Cortex of kidney (tissue), 1 donor: ENCODE measurements at places on chromosomes 2 and 18.

- DNase-seq, result no peak
Measured at GRCh38 chr2:168920504-168921157, 19.5 kb downstream of the G6PC2 start.

DNA sequence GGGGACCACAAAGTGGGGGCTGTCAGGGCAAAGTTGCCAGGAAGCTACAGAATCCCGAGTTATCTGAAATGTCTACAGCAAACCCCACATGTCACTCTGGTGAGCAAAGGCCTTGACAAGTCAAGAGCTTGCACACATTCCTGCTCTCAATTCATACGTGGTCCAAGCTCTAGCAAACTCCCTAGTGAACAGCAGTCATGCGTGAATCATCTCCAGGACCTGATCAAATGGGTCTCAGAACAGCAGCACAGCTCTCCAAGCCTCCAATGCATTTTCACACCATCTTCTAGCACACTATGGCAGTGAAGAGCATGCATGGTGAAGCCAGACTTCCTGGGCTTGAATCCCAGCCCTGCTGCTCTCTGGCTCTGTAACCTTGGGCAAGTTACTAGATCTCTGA is 68.5 kb downstream of the MYO5B start:
- no peak for DNase-seq

- DNase-seq, result no peak
Measured at GRCh38 chr2:6972067-6972710, 55.0 kb downstream of the RNF144A start.

- no peak for DNase-seq
Measured at GRCh38 chr18:41545091-41545888, 409.7 kb upstream of the PIK3C3 start.

DNA sequence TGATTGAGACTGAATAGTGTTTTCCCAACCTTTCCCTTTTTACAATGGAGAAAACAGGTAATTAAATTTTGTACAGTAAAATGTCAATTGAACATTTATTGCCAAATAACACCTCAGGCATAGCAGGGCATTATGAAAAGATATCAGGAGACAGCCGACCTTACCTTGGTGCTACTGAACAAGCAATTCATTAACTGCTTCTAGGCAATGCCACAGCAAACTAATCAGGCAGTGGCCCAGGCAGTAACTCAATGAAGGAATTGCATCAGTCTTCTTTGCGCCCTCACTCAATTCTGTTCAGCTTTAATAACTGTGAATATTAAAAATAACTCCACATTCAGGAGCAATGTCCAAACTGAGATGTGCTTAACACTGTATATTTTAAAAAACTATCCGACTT is 6.1 kb downstream of the PLCL1 start:
- DNase-seq, result no peak

GRCh38 chr2:120219766-120220165 is 3.4 kb downstream of the TMEM185B start:
- no peak for DNase-seq

GRCh38 chr18:75249175-75249518 is 38.5 kb downstream of the TSHZ1 start:
- no peak for DNase-seq

DNA sequence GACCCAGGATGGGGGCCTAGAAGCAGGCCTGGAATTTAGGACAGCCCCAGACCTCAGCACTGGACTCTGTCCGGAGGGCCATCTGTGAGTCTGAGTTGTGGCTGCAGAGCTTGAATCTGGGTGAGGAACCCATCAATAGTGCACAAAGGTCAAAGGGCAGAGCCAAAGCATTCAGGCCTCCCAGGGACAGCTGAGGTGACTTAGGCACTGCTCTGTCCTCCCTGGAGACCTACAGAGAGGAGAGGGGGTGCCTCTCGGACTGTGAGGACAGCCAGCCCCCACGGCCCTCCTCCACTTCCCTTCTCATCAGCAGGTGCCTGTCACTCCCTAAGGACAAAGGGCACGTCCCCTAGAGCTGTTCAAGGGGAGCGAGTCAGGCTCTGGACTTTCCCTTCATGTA is 25.1 kb upstream of the PRLH start:
- DNase-seq, result no peak

GRCh38 chr2:188786368-188786841 is 187.8 kb upstream of the COL3A1 start:
- no peak for DNase-seq

DNA sequence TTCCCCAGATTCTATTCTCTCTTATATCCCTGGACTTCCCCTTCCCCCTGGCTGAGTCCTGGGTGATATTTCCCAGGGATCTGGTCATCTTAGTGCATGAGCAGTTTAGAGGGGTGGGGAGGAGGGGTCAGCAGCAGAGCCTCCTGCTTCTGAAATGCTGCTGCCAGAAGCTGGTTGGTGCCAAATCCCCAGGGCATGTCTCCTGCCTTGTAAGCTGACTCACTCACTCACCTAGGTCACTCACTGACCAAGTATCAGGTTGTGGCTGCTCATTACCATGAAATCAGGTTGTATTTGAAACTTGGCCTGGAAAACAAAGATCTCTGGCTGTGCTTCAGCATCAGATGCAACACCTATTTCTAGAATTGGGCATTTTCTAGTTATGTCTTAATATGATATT is 14.3 kb downstream of the GPR39 start:
- DNase-seq, result no peak

GRCh38 chr2:75088791-75089190 is 110.5 kb downstream of the TACR1 start:
- no peak for DNase-seq

- DNase-seq, result no peak
Measured at GRCh38 chr18:79506191-79507075, 110.7 kb downstream of the NFATC1 start.

- DNase-seq, result no peak
Measured at GRCh38 chr2:118055512-118056164, 32.6 kb upstream of the INSIG2 start.

DNA sequence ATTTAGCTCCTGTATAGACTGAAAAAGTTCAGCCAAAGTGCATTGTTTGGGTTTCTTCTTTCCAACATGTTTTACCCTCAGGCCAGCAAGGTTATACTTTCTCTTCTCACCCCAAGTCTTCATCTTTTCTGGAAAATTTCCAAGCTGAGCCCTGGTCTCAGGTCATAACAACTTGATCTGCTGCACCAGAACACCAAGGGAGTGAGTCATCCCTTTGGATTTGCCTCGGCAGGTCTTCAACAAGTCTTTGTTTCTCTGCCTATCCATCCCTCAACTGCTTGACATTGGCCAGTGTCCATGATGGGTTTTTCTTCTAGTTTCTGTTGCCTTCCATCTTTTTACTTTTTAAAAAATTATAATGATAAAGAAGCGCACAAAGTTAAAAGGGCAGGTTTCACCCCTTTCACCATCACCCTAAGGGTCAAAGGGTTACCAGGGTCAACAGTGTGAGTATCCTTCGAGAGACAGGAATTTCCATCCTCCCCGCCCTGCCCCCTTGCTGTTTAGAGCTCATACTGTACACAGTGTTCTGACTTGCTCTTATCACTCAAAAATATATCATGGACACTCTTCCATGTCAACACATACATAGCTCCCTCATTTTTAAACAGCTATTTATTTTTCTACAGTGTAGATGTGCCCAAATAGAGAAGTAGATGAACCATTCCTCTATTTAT is 5.7 kb upstream of the SPATS2L start:
- no peak for DNase-seq

DNA sequence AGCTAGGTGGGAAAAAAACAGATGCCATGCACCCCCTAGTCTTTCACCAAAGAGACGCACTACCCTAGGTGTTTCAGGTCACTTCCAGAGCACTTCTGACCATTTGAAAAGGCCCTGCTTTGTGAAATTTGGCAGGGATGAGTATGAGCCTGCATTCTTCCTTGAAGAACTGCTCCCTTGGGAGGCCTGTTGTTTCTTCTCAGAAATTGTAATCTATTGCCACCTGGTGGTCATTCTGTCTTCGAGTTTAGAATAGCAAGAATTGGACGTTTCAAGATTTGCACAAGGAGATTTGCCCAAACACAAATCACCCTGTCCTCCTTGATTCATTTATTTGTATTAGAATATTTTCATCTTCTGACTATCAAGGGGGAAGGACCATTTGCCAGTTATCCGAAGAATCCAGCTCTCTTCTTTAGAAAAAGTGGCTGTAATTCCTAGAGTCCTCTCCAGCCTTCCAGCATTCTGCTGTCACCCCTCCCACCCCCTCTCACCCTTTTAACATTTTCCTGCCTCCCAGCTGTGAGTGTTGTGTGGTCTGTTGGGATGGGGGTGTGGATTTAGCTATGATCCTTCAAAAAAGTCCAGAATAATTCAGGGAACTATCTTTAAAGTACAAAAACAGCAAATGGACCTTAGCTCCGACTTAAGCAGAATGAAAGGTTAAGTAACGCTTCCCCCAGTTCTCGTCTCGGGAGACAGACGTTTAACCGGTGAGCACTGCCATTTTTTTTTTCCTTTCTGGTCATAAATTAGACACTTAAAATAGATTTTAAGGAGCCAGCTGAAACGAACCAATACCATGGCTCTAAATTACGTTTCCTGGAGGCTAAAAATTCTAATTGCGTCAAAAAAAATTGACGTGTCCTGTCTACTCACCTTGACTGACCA is 3.7 kb upstream of the GAD1 start:
- DNase-seq, result no peak

- no peak for DNase-seq
Measured at GRCh38 chr2:240138254-240138984, 2.0 kb downstream of the OTOS start.

GRCh38 chr2:39717067-39717466 is 51.4 kb downstream of the TMEM178A start:
- DNase-seq, result no peak

DNA sequence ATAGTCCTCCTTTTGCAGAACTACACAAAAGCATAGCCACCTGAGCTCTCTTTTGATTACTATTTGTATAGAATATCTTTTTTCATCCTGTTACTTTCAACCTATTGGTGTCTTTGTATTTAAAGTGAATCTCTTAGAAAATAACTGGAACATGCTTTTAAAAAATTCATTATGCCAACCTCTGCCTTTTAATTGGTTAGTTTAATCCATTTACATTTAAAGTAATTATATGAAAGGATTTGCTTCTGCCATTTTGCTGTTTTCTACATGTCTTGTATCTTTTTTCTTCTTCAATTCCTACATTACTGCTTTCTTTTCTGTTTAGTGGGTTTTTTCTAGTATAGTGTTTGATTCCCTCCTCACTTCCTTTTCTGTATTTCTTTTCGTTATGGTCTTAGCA is 407.5 kb upstream of the ZEB2 start:
- no peak for DNase-seq

GRCh38 chr2:40827392-40827791 is 375.5 kb upstream of the SLC8A1 start:
- DNase-seq, result no peak

- DNase-seq, result no peak
Measured at GRCh38 chr18:55300421-55300935, 287.5 kb downstream of the TCF4 start.

DNA sequence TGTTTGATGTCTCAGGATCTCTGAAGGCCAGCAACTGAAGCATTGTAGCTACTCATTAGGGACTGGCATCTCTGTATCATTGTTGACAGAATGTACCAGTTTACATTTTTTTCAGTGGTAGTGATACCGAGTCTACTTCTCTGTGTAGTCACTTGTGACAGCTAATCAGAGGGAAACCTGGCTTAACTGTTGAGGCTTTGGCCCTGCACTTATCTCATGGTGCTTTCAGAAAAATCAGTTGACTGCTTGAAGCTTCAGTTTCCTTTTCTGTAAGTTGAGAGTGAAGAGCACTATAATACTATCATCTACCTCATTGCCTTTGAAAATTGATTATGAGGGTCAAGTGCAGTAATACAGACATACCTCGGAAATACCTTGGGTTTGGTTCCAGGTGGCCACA is 90.0 kb downstream of the COMMD1 start:
- no peak for DNase-seq

- DNase-seq, result no peak
Measured at GRCh38 chr2:236538242-236538641, 31.4 kb upstream of the ACKR3 start.

DNA sequence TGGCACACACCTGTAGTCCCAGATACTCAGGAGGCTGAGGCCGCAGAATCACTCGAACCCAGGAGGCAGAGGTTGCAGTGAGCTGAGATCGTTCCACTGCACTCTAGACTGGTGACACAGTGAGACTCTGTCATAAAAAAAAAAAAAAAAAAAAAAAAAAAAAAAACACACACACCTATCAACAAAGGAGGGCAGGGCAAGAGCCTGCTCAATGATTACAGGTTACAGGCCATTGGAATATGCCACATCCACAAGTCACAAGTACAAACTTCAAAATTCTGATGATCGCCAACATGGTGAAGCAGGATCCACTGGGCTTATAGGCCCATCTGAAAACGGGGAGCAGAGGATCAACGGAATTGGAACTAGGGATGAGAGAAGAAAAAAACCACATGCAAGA is 6.3 kb downstream of the MYO5B start:
- no peak for DNase-seq

GRCh38 chr2:59314031-59314766 is 1073.1 kb upstream of the FANCL start:
- DNase-seq, result no peak

DNA sequence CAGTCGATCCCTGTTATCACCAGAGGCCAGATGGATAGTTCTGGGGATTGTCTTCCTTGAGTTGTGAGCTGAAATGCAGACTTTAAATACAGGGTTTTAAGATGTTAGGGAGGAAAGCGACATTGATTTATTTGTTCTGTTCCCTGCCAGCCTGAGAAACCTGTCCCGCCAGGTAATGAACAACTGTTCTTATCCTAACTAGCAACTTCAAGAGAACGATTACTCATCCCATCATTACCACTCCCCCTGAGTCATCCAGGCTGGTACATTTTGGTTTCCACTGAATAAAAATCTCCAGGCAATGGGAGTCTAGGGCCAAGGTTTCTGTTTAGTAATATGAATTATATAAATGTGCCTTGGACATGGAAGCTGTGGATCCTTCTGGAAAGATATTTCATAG is 131.2 kb downstream of the LYPD6B start:
- no peak for DNase-seq

DNA sequence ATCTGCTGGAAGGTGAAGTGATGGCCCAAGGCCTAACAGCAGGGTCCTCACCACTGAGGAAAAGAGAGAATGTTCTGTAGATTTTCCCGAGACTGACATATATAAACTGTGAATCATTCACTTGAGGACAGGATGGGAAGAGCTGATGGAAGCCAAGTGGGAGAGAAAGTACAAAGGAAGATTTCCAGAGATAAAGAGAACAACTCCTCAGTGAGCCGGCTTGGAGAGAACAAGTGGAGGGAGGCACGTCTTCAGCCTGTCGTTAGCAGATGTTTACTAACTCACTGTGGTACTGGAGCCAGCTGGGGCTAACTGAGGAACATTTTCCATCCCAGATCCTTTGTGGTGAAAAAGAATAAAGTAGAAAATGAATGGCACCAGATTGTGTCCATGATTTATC is 552.9 kb upstream of the TNP1 start:
- DNase-seq, result no peak

DNA sequence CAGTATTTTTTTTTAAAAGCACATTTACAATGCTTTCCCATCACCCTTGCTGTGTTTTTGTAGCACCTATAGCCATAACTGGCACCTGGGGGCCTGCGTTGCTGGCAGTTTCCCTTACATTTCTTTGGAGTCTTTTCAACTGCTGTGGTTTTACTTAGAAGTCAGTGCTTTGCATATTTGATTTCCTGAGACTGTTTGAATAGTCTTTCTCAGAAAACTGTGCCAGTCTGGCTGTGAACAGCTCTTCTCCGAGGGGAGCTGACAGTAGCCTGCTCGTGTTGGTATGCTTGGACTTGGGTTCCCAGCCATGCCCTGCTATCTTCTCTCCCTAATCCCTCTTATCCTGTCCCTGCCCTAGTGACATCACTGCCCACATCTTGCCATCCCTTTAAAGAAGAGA is 81.5 kb downstream of the DPP4 start:
- DNase-seq, result no peak
